Muscle of leg (tissue), 16 donors: ENCODE measurements at places on chromosomes 13 and 19. TPM values are rescaled to one million over a fixed set of nuclear protein-coding genes. Genes with fewer than 3 reads are reported as not detected.

The IGFL4 gene
- 1.9 TPM for total RNA-seq

DNA sequence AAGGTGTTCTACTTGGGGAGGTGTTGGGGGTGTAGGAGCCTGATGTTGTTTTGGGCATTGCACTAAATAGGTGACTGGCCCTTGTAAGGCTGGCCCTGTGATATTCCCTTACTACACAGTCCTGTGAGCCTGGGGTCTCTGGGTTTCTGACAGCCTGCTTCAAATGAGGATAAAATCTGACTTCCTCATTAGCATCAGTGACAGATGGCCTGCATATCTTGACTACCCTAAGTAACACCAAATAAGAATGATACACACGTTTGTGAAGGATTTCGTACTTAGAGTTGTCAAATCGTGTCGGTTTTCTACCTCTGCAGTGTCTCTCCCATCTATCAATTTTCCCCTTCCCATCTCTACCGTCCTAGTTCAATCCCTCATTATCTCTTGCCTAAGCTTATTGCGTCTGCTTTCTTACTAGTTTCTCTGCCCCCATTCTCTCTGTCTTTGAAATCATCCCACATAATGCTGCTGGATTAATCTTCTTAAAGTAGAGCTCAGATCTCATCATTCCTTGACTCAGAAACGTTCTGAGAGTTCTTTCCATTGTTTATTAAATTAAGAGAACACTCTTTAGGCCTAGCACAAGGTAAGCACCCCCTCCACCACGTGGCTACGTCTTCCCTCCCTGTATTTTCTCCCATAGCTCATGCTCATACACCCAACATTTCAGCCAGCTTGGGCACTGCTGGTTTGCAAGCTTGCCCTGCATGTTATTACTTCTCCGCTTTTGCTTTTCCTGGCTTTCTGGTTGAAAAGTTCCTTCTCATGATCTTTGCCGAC is 26.2 kb upstream of the CNMD start:
- no peak for DNase-seq

- DNase-seq: no peak
These were observed 7.3 kb downstream of the PIAS4 start for GRCh38 chr19:4014541-4015491.

The CFAP97D2 gene
- total RNA-seq: not detected

The PLEKHA4 gene
- 18.7 TPM for total RNA-seq
